Left ventricle myocardium inferior (tissue), 1 donor: ENCODE measurements at places on chromosomes 12 and 14. TPM values are rescaled to one million over a fixed set of nuclear protein-coding genes. Genes with fewer than 3 reads are reported as not detected.
A peak's percentile ranks its signal among the peaks of the same experiment; 100 is the strongest.

DNA sequence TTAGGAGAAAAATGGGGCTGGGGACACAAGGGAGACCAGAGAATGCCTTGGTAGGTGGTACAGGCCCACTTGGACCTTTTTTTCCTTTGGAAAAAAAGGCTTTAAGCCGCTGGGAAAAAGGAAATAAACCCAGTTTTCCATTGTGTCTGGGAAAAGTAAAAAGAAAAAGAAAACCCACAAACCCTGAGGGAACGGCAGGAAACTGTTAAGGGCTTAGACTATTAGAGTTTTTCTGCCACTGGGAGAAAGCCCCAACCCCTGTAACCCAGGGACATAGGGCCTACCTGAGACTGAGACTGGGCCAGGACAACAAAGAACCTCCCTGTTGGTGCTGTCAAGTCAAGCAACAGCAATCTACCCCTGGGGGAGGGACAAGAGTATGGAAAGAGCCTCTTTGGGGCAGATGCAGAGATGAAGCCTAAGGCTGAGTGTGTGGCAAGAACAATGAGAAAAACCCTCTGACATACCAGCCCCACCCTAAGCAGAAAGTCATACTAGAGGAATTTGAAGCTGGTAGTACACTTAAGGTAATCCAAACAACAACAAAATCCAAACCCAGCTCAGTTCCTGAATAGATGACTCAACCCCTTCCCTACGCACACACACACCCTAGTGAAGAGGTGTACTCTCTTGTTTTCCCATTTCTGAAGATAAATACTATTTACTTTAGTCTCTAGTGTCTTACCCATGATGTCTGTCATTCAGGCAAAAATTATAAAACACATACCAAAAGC lies 22.8 kb downstream of the ATF1 start:
- peaks cover 20% of the 10 kb centered on the region for H3K36me3 ChIP-seq
- H3K4me1 ChIP-seq: peaks cover 7% of the 10 kb centered on the region
- no peak for DNase-seq
- no peak overlapping the region for H3K4me3 ChIP-seq
- H3K27me3 ChIP-seq: no peaks in the 10 kb centered on the region

- no peaks in the 10 kb centered on the region for H3K27me3 ChIP-seq
- H3K27ac ChIP-seq: no peak overlapping the region
- no peak overlapping the region for H3K4me3 ChIP-seq
- peaks cover 37% of the 10 kb centered on the region for H3K4me1 ChIP-seq
- DNase-seq: no peak
Measured at GRCh38 chr14:105018414-105018813, 2.5 kb downstream of the CDCA4 start.

- DNase-seq: no peak
- H3K36me3 ChIP-seq: no peaks in the 10 kb centered on the region
- no peak overlapping the region for H3K4me3 ChIP-seq
- H3K4me1 ChIP-seq: no peaks in the 10 kb centered on the region
- H3K27ac ChIP-seq: no peak overlapping the region
Measured at GRCh38 chr14:94844593-94845152, 74.8 kb upstream of the GSC start.

- DNase-seq: no peak
- peak overlapping the region; percentile 98 for H3K27ac ChIP-seq
- no peaks in the 10 kb centered on the region for H3K36me3 ChIP-seq
Measured at GRCh38 chr12:31591380-31591901, 505 bp upstream of the DENND5B start.

GRCh38 chr14:25757364-25757763 lies 707.4 kb upstream of the STXBP6 start:
- no peaks in the 10 kb centered on the region for H3K36me3 ChIP-seq
- no peaks in the 10 kb centered on the region for H3K27me3 ChIP-seq
- H3K4me1 ChIP-seq: no peaks in the 10 kb centered on the region
- no peak overlapping the region for H3K4me3 ChIP-seq

The RPGRIP1 gene
- total RNA-seq: 0.30 TPM

The MARS1 gene
- total RNA-seq: 73.1 TPM

DNA sequence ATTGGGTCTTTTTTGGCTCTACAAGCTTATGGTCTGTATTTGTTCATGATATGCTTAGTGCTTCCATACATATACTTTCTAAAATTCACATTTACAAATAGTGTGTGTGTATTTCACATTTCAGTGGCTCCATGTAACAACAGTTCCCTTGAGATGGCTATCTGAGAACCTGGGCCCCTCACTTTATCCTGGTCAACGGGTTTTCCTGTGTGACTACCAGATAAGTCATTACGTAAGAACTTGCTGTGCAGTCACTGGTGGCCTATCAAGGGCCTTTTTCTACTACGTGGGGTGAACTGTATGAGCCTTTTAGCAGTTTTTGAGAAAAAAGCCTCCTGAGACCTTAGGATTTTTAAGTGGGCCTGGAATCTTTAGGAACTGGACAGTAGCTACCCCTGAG lies 454.1 kb downstream of the PCNX1 start:
- no peaks in the 10 kb centered on the region for H3K27me3 ChIP-seq
- DNase-seq: no peak
- H3K27ac ChIP-seq: no peak overlapping the region
- H3K4me3 ChIP-seq: no peak overlapping the region
- peaks cover 22% of the 10 kb centered on the region for H3K4me1 ChIP-seq

The FAM186B gene
- 0.33 TPM for total RNA-seq

DNA sequence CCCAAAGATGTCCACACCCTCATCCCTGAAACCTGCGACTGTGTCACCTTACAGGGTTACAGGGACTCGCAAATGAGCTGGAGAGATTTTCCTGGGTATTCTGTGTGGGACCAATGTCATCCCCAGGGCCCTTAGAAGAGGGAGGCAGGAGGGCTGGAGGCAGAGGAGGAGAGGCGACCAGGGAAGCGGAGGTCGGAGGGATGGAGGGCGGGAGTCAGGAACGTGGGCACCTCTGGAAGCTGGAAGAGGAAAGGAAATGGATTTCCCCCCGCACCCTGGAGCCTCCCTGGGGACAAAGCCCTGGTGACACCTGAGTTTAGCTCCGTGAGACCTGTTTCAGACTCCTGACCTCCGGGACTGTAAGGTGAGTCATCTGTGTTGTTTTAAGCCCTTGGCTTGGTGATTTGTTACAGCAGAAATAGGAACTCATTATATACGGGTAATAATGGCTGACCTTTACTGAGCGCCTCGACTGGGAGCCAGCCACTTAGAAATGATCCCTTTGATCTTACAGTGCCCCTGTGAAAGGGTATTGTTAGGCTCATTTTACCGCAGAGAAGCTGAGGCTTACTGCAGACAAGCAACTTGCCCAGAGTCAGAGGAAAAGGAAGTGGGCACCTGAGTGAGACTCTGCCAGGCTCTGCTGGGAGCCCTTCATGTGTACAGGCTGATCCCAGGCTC lies 29.3 kb upstream of the FZD10 start:
- no peaks in the 10 kb centered on the region for H3K36me3 ChIP-seq
- no peak overlapping the region for H3K27ac ChIP-seq
- H3K4me3 ChIP-seq: no peak overlapping the region
- no peak for DNase-seq
- peaks cover 71% of the 10 kb centered on the region for H3K27me3 ChIP-seq

DNA sequence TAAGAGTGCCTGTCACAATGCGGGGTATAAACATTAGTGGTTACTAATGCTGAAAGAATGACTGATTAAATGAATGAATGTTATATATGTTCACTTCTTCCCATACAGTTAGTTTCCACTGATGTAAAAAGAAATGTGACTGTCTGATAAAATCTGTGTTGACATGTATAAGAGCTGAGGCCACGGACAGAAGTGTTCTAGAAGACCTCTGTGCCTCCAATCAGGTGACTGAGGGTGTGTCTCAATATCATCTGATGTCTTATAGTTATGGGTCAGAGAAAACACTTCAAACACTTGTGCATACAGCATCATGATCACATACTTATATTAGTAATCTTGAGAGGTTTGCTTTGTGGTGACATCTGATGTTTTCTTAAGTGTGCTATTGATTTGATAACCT lies 183.4 kb downstream of the TTC7B start:
- H3K4me3 ChIP-seq: no peak overlapping the region
- DNase-seq: no peak
- no peak overlapping the region for H3K27ac ChIP-seq
- H3K36me3 ChIP-seq: peaks cover 3% of the 10 kb centered on the region

The KRT74 gene
- 0.14 TPM for total RNA-seq

The PARPBP gene
- total RNA-seq: 0.33 TPM

GRCh38 chr12:87807086-87807485 lies 222.1 kb downstream of the C12orf50 start:
- DNase-seq: no peak
- no peak overlapping the region for H3K27ac ChIP-seq
- H3K36me3 ChIP-seq: no peaks in the 10 kb centered on the region
- no peaks in the 10 kb centered on the region for H3K4me1 ChIP-seq
- no peaks in the 10 kb centered on the region for H3K27me3 ChIP-seq
- H3K4me3 ChIP-seq: no peak overlapping the region

DNA sequence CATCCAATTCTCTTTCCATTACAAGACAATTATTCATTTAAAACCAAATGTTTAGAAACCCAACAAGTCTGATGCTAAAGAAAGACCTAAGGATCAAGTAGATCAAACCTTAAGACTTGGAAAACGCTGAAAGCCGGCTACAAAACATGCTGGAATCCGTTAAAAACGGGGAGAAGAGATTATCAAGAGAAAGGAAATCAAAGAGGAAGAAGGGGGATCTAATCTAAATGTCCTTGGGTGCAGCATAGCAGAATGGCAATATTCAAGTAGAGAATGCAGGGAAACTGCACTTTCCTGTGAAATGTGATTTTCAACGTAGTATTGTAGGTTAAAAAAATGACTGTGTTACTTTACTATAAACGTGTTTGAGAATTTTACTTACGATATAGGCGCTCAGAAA lies 1.3 kb downstream of the PPP1R13B start:
- H3K27ac ChIP-seq: peak overlapping the region; percentile 93
- no peaks in the 10 kb centered on the region for H3K27me3 ChIP-seq

- peak overlapping the region; percentile 100 for H3K27ac ChIP-seq
- H3K4me1 ChIP-seq: peaks cover 96% of the 10 kb centered on the region
- DNase-seq: peak; percentile 46
- H3K36me3 ChIP-seq: no peaks in the 10 kb centered on the region
Measured at GRCh38 chr14:105485739-105486162, 935 bp upstream of the CRIP1 start.

DNA sequence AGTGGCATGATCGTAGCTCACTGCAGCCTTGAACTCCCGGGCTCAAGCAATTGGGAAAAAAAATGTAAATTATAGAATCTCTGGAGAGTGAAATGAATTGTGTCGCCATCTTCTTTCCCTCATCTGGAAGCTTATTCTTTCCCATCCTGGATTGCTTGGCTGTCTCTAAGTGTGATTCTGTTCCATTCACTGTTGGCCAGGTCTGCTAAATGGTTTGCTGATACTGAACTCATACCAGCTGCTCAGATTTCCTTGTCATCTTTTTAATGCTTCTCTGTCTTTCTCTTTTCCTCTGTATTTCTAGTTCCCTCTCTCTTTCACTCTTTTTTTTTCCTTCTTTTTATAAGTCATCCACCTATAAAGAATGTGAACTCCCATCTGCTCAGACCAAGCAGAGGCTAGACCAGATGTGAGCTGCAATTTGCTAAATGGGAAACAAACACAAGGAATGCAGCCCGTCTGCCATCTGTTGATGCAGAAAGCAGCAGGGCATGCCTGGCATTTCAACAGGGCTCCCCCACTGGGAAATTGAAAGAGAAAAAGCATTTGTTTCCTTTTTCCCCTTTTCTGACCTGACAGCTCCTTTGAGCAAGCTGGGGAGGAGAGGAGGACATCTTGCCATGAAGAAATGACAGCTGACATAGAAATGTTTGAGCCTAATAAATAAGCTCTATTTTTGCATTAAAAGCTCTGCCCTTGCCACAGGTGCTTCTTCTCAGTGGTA lies 1823.6 kb upstream of the FLRT2 start:
- no peaks in the 10 kb centered on the region for H3K4me1 ChIP-seq
- H3K4me3 ChIP-seq: no peak overlapping the region
- DNase-seq: no peak
- H3K27me3 ChIP-seq: no peaks in the 10 kb centered on the region
- H3K36me3 ChIP-seq: no peaks in the 10 kb centered on the region
- no peak overlapping the region for H3K27ac ChIP-seq

The DCP1B gene
- total RNA-seq: 1.7 TPM

- no peak overlapping the region for H3K27ac ChIP-seq
- H3K27me3 ChIP-seq: no peaks in the 10 kb centered on the region
- no peak overlapping the region for H3K4me3 ChIP-seq
- no peak for DNase-seq
- H3K4me1 ChIP-seq: no peaks in the 10 kb centered on the region
- no peaks in the 10 kb centered on the region for H3K36me3 ChIP-seq
Measured at GRCh38 chr12:72207079-72207478, 65.1 kb upstream of the TRHDE start.

GRCh38 chr12:48795550-48796455 lies 6.9 kb upstream of the ADCY6 start:
- peaks cover 17% of the 10 kb centered on the region for H3K27me3 ChIP-seq
- no peak overlapping the region for H3K4me3 ChIP-seq
- H3K4me1 ChIP-seq: peaks cover 7% of the 10 kb centered on the region
- no peak overlapping the region for H3K27ac ChIP-seq

DNA sequence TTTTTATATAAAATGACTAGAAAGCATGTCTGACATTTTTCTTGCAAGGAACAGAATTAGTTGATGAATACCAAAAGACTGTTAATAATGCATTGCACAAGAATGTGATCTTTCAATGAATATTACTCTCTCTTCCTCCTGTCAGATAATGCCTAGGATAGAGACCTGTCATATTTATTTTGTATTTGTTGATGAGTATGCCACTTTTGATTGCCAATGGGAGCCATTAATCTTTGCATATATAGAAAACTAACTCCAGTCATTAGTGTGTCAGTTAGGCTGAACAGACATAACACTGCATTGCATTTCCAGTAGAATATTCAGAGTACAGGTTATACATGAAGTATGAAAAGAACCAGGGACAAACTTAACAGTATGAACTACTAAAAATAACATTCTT lies 1125.3 kb downstream of the LRFN5 start:
- H3K36me3 ChIP-seq: no peaks in the 10 kb centered on the region
- DNase-seq: no peak
- no peak overlapping the region for H3K27ac ChIP-seq
- H3K4me3 ChIP-seq: no peak overlapping the region
